ENCODE measurements at places on chromosomes 11 and 22. TPM values are rescaled to one million over a fixed set of nuclear protein-coding genes. Genes with fewer than 3 reads are reported as not detected.

DNA sequence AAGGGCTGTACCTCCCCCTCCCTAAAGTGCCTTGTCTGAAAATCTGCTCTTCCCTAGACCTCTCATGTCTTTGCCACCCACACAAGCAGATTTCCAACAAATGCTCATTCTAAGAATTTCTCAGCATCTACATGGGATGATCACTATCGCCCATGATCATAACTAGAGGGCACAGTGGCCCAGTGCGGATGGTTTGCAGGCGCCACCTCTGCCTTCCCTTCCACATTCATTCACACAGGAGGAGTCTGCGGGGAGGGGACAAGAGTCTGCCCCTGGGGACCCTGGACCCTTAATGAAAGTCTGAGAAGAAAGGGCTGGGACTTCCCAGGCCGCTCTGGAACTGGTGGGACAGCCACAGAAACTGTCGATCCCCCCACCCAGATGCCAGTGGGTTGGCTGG is 28.9 kb downstream of the KCTD17 start:
- H3K4me1 ChIP-seq, result peaks cover 3% of the 10 kb centered on the region
- no peak for DNase-seq
- H3K36me3 ChIP-seq, result no peaks in the 10 kb centered on the region
- no peak overlapping the region for H3K27ac ChIP-seq
- peaks cover 16% of the 10 kb centered on the region for H3K27me3 ChIP-seq

DNA sequence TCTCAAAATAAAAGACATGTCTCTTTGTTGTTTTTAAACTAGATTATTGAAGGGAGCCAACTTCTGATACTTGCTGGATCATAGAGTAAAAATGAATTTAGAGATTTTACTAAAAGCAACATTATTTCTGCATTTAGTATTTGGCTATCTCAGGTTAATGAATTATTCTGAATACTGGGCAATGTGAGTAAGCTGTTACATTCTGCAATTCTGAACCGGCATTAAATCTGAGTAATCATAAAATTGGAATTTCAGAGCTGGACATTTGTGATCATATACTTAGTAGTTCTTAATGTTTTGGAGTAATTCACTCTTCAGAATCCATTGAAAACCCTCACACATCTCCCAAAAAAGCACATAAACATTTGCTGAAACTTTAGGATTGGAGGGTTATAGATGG is 11.5 kb downstream of the POLD3 start:
- DNase-seq, result no peak
- H3K4me3 ChIP-seq, result no peak overlapping the region
- no peak overlapping the region for H3K27ac ChIP-seq
- no peaks in the 10 kb centered on the region for H3K4me1 ChIP-seq
- peaks cover 6% of the 10 kb centered on the region for H3K36me3 ChIP-seq

- no peak for DNase-seq
- no peaks in the 10 kb centered on the region for H3K36me3 ChIP-seq
Measured at GRCh38 chr11:63369165-63369970, at the start of gene SLC22A9. SLC22A9 (plus strand) TSS chr11:63369785; CDS start chr11:63370057, 272 bp downstream.

DNA sequence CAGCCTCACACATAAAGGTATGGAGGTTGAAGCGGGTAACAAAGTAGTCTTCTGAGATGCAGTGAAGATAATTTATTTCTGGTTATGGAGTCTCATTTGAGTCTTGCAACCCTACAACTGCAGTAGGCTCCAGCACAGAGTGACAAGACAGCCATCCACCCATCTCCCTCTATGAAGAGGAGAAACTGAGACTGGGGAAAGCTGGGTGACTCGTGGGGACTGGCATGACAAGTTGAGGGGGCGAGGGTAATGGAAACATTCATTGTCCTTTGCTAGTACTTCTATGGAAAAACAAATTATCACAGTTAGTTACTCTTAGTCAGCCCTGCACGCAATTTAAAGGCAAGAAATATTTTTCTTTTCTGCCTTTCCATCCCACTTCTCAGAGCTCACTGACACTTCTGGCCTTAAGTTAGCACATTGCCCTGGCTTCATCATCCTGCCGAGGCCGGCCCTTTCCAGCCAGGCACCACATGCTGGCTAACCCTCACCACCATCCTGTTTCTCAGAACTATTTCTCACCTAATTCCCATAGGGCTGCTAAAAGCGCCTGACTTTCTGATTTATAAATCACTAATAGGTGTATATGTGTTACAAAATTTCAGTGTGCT is 361.1 kb downstream of the ETS1 start:
- peaks cover 5% of the 10 kb centered on the region for H3K4me1 ChIP-seq
- H3K4me3 ChIP-seq, result no peak overlapping the region
- no peaks in the 10 kb centered on the region for H3K27me3 ChIP-seq
- DNase-seq, result no peak
- H3K36me3 ChIP-seq, result no peaks in the 10 kb centered on the region

DNA sequence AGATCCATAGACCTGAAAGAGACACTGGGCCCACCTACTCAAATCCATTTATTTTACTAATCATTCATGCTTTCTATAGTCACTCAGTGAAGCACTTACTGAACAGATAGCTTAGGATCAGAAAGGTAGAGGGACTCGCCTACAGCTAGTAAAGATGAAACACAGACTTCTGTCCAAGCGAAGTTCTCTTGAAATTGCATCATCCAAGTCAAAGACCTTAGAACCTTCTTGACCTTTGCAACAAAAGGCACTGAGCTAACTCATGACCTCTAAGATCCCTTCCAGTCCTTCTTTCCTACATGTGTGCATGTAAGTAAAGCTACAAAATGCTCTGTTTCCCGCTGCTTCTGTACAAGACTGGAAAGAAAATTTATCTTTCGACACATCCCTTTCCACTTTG is 377.6 kb downstream of the LARGE1 start:
- no peak overlapping the region for H3K4me3 ChIP-seq
- H3K27me3 ChIP-seq, result no peaks in the 10 kb centered on the region
- H3K36me3 ChIP-seq, result no peaks in the 10 kb centered on the region
- no peak for DNase-seq

GRCh38 chr11:36388951-36389350 is 92.9 kb downstream of the PRR5L start:
- H3K4me3 ChIP-seq, result no peak overlapping the region
- H3K27ac ChIP-seq, result no peak overlapping the region
- H3K4me1 ChIP-seq, result no peaks in the 10 kb centered on the region
- no peak for DNase-seq
- H3K27me3 ChIP-seq, result no peaks in the 10 kb centered on the region

DNA sequence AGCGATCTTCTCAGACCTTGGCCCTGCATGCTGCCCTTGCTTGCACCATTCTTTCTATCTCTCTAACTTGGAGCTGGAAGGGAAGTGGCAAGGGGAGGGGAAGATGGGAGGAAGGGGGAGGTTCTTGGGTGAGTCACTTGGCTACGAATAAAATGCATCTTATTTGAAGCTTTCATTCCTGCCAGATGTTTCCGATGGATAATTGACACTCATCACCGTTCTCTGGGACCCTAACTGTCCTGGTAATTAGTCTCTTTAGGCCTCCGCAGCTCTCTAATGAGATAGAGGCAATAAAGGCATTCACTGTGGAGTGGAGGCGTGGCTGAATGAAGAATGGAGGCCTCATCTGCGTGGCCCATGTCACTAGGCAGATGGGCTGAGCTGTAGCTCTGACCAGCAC is 960.1 kb downstream of the NTM start:
- no peak overlapping the region for H3K4me3 ChIP-seq
- H3K27me3 ChIP-seq, result no peaks in the 10 kb centered on the region
- DNase-seq, result no peak

DNA sequence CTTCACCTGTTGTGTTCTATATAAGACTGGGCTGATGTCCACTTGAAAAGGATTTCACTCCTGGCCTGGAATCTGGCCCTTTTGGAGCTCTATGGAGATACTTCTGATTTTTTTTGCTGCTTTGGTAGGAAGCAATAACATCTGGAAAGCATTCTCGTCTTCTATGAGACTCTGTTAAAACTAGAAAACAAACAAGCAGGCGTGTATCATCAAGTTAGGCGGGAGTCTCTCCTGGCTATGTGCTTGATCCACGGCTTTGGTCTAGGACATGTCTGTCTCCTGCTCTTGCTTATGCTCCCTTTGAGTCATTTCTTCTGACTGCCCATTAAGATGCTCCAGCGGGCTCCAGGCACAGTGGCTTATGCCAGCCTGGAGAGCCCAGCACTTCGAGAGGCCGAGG is 121.4 kb upstream of the TTC12 start:
- no peaks in the 10 kb centered on the region for H3K36me3 ChIP-seq
- peaks cover 10% of the 10 kb centered on the region for H3K4me1 ChIP-seq
- no peak overlapping the region for H3K4me3 ChIP-seq
- no peak overlapping the region for H3K27ac ChIP-seq
- no peak for DNase-seq

DNA sequence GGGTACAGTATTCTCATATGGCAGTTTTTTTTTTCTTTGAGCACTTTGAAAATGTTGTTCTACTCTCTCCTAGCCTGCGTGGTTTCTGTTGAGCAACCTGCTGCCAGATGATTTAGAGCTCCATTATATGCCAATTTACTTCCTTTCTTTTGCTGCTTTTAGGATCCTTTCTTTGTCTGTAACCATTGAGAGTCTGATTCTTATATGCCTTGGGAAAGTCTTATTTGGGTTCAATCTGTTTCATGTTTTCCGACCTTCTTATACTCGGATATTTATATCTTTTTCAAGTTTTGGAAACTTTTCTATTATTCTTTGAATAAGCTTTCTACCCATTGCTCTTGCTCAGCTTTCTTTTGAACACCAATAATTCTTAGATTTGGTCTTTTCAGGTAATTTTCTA is 138.1 kb upstream of the RAG2 start:
- H3K4me1 ChIP-seq, result no peaks in the 10 kb centered on the region
- no peak for DNase-seq
- no peak overlapping the region for H3K4me3 ChIP-seq
- no peak overlapping the region for H3K27ac ChIP-seq
- no peaks in the 10 kb centered on the region for H3K36me3 ChIP-seq
- no peaks in the 10 kb centered on the region for H3K27me3 ChIP-seq

GRCh38 chr11:64364435-64364834 is 5.5 kb downstream of the RPS6KA4 start:
- no peak for DNase-seq
- peaks cover 10% of the 10 kb centered on the region for H3K27me3 ChIP-seq
- no peaks in the 10 kb centered on the region for H3K36me3 ChIP-seq
- H3K4me3 ChIP-seq, result no peak overlapping the region

- no peak for DNase-seq
- H3K4me1 ChIP-seq, result no peaks in the 10 kb centered on the region
- no peaks in the 10 kb centered on the region for H3K27me3 ChIP-seq
- H3K36me3 ChIP-seq, result no peaks in the 10 kb centered on the region
- H3K27ac ChIP-seq, result no peak overlapping the region
Measured at GRCh38 chr22:23110922-23111527, 30.8 kb downstream of the RSPH14 start.

- H3K27ac ChIP-seq, result no peak overlapping the region
- no peak for DNase-seq
- no peak overlapping the region for H3K4me3 ChIP-seq
- no peaks in the 10 kb centered on the region for H3K27me3 ChIP-seq
- no peaks in the 10 kb centered on the region for H3K4me1 ChIP-seq
Measured at GRCh38 chr11:97742717-97743116, 1278.0 kb upstream of the CNTN5 start.

DNA sequence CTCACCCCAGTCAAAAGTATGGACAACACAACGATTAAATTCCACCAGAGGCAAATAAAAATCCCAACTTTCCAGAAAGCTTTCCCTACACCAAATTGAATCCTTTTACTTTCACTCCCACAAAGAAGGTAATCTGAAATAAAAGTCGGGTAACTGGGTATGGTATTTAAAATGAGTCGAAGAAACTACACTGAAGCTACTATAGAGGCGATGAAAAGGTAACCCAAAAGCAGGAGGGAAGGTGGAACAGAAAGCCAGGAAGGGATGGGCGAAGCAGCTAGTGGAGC is 1.1 kb downstream of the PICALM start:
- no peaks in the 10 kb centered on the region for H3K27me3 ChIP-seq
- no peaks in the 10 kb centered on the region for H3K36me3 ChIP-seq
- H3K4me3 ChIP-seq, result peak overlapping the region; percentile 87
- DNase-seq, result no peak

DNA sequence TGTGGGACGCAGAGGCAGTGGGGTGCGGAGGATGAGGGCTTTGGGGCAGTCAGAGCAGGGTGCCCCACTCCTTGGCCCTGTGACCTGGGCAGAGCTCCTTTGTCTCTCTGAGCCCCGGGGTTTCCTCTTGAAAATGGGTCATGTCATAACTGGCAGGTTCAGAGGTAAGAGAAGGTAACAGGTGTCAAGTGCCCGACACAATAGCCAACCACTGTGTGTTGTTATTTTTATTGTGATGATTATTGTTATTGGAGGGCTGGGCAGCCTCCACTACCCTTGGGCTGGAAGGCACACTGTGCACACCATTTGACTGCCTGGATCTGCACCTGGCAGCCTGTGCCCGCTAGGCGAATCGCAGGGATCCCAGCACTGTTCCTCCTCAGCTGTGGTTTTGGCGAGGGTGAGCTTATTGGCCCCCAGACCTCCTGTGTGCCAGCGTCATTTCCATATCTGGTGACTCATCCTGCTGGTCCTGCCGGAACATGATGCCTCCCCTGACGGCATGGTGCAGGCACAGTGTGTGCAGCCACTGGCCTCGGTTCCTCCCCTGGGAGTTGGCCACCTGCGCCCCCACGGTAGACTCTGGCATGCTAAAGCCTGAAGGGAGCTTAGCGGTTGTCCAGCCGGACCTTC is 15.4 kb upstream of the SOX10 start:
- H3K27ac ChIP-seq, result no peak overlapping the region
- no peaks in the 10 kb centered on the region for H3K27me3 ChIP-seq

- no peaks in the 10 kb centered on the region for H3K4me1 ChIP-seq
- no peak for DNase-seq
- H3K36me3 ChIP-seq, result peaks cover 53% of the 10 kb centered on the region
- H3K27ac ChIP-seq, result no peak overlapping the region
- H3K4me3 ChIP-seq, result no peak overlapping the region
Measured at GRCh38 chr11:18285841-18286240, 19.8 kb downstream of the SAA1 start.

- H3K36me3 ChIP-seq, result peaks cover 7% of the 10 kb centered on the region
- no peak overlapping the region for H3K27ac ChIP-seq
- no peaks in the 10 kb centered on the region for H3K4me1 ChIP-seq
Measured at GRCh38 chr11:34446386-34446785, 7.7 kb downstream of the CAT start.

DNA sequence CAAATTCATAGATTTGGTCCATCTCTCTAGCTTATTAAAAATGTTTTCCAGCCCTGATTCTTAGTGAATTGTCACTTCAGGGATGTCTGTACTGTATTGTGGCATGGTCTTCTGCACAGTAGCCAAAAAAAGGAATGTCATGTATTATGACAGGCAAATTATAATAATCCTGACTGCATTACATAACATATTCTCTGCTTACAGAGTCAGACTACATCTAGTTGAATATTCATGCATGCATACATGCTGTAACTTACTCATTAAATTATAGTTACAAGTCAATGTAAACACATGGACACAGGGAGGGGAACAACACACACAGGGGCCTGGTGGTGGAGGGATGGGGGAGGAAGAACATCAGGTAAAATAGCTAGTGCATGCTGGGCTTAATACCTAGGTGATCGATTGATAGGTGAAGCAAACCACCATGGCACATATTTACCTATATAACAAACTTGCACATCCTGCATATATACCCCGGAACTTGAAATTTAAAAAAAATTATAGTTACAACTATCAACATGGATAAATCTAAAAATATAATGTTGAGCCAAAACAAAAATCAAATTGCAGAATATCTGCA is 31.5 kb upstream of the SMCO4 start:
- no peaks in the 10 kb centered on the region for H3K36me3 ChIP-seq
- H3K27me3 ChIP-seq, result no peaks in the 10 kb centered on the region
- H3K4me1 ChIP-seq, result no peaks in the 10 kb centered on the region
- no peak for DNase-seq
- no peak overlapping the region for H3K4me3 ChIP-seq
- H3K27ac ChIP-seq, result no peak overlapping the region

Gene FXYD6
- total RNA-seq, result 30.7 TPM

Gene MYRF
- total RNA-seq, result 5.5 TPM

Gene MYO7A
- total RNA-seq, result 2.3 TPM

Gene PLEKHB1
- total RNA-seq, result 10.3 TPM

Gene FKBP2
- total RNA-seq, result 35.0 TPM

Measured in GM23338 (cell line).